ENCODE measurements at places on chromosomes 4 and X.

GRCh38 chrX:17836830-17837229 is 24.3 kb downstream of the RAI2 start:
- no peak for DNase-seq

- DNase-seq = no peak
Measured at GRCh38 chr4:654871-655463, 19.1 kb downstream of the ATP5ME start.

DNA sequence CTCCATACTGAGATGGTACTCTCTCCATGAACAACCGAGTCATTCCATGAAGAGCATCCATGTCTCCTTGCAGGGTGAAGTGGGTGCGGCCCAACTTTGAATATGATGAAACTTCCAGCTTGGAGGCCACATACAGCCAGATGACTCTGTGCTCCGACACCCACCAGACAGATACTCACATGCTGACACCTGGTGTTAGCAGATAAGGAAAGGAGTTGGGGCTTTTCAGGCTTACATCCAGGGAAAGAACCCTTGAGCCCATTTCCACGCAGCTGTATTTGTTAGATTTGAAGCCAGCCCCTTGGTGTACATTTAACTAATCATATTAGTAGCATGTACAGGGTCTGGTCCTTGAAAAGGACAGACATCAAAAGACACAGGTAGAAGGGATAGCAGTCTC is 62.1 kb upstream of the PRRG3 start:
- DNase-seq = no peak

- DNase-seq = no peak
Measured at GRCh38 chrX:148811236-148811635, 310.8 kb downstream of the AFF2 start.

DNA sequence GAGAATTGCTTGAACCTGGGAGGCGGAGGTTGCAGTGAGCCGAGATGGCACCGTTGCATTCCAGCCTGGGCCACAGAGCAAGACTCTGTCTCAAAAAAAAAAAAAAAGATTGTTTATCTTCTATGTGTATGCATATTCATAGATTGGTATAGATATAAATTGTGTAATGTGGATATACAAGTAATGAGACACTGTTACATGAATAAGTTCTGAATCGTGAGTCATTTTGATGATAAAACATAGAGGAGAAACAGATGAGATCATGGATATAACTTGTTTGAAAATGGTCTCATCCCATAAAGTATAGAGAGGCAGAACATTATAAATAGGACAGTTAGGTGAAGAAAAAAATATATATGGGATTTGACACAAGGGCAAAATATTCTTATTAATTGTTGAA is 628.0 kb downstream of the IL1RAPL1 start:
- DNase-seq = no peak

GRCh38 chr4:17567271-17567670 is 9.7 kb upstream of the LAP3 start:
- no peak for DNase-seq

GRCh38 chr4:43458293-43458692 is 565.8 kb downstream of the GRXCR1 start:
- DNase-seq = no peak

- no peak for DNase-seq
Measured at GRCh38 chrX:133337250-133337649, 78.0 kb downstream of the GPC4 start.

DNA sequence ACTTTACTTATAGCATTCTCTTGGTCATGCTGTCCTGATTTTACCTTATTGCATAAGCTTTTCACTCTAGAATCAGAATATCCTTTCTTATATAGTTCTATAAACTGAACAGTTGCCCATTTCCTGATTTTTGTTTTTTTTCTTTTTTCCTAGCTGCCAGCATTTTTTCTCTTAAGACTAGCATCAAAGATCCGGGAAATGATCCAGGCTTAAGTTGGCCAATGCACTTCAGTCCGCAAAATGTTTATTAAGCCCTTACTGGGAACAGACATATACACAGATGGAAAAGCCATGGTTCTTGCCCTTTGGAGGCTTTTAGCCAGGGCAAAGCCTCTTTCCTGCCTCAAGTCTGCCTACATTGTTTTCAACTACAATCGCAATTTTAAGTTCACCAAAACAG is 10.1 kb upstream of the BMP2K start:
- DNase-seq = no peak

GRCh38 chr4:45284400-45285085 is 558.2 kb upstream of the GNPDA2 start:
- no peak for DNase-seq

DNA sequence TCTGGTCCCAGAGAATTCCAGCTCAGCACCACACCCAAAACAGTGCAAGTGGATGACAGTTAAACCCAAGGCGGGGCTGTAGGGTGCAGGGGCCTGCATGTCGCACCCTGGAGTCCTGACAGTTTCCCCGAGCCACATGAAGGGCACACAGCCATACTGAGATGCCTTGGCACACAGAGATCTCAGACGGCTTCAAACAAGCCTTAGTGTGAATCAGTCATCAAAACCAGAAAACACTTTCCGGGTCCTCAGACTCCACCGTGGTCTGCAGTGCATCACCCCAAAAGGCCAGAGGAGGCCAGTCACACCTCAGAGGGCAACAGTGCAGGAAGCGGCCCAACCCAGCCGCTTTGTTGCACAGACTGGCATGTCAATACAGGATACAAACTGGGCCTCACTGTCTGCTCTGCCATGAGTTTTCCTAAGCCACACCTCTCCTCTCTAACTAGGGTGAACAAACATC is 64.6 kb upstream of the ENPP6 start:
- no peak for DNase-seq

DNA sequence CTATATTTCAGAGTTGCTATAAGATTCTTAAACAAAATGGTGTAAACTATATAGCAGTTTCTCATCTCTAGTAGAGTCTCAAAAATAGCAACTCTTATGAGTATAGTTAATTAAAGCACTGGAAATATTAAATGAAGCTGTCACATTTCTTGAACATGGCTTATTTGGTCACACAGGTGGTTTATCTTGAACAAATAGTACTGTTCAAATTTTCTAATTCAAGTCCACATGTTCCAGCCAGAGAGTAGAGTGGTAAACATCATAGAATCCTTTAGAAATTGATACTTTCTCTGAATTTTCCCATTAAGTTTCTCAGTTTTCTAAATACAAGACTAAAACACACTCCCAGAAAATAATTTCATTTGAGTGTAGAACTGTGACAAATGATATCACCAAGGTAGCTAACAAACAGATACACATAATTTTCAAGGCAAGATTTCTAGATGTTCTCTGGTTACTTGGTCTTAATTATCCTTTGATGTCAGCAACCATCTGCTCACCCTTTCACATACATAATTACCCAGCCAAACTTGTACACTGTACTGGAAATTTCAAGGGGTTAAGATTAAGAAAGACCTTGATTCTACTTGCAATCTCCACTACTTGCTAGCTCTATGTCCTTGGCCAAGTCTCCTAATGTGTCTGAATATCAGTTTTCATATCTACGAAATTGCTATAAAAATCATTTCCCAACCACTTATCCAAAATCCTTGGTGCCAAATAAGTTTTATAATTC is 24.3 kb upstream of the PAK3 start:
- DNase-seq = no peak

DNA sequence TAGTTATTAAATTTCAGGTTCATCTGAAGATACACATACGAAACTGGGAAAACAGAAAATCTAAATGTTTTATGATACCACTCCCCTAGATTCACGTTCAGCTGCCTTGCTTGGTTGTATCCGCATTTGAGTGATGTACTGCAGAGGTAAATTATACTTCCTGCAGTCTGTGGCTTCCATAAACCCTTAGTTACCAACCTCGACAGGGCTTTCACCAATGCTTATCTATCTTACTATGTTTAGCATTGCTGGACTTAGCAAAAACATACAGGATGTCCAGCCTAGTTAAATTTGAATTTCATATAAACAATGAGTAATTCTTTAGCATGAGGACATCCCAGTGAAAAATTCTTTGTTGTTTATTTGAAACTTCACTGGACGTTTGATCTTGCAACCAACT is 108.8 kb downstream of the TMA16 start:
- DNase-seq = no peak

DNA sequence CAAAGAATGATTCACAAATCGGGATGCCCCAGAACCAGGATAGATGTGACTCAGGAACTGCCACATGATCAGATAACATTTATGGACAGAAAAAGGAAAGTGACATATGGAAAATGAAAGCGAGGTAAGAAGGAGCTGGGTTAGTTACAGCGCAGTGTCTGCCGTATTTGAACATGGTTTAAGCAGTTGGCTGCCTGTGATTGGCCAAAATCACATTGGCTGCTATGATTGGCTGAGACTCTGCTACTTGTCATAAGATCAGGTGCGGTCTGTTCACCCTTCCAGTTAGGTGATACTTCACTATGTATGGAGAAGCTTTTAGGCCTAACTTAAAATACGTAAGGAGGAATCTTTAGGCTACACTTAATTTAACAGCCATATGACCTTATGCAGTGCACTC is 322.7 kb upstream of the HAND2 start:
- DNase-seq = no peak

GRCh38 chrX:23789386-23790154 is 6.6 kb downstream of the SAT1 start:
- no peak for DNase-seq

- no peak for DNase-seq
Measured at GRCh38 chr4:76365636-76366035, 55.3 kb downstream of the CCDC158 start.

DNA sequence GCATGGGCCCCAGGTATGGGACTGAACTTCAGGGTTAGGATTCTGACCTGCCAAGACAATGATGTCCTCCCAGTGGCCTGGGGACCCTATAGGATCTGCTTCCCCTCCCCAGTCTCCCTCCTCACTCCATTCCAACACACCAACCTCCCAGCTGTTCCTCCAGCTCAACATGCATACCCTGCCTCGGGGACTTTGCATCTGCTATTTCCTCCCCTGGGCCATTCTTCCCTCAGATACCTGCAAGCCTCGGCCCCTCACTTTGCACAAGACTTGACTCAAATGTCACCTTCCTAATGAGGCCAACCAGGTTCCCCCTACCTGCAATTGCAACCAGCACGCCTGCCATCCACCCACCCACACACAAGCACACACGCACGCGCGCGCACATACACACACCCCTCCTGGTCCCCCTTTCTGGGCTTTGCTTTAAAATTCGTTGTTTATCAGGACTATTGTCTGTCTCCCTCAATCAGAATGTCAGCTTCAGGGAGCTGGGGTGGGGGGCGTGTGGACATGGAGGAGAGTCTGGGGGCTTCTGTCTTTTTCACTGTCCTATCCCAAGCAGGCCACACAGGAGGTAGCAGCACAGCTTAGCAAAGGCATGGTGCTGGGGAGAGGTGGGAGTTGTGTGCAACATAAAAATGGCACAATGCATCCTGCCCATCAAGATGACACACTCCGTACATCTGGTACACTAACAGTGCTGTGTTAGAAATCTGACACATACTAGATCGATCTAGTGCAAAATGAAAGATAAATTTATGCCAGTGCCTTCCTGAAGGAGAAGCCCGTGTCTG is 20.6 kb upstream of the PPP2R2C start:
- DNase-seq = no peak

- DNase-seq = no peak
Measured at GRCh38 chr4:24730256-24731001, 64.9 kb upstream of the SOD3 start.

DNA sequence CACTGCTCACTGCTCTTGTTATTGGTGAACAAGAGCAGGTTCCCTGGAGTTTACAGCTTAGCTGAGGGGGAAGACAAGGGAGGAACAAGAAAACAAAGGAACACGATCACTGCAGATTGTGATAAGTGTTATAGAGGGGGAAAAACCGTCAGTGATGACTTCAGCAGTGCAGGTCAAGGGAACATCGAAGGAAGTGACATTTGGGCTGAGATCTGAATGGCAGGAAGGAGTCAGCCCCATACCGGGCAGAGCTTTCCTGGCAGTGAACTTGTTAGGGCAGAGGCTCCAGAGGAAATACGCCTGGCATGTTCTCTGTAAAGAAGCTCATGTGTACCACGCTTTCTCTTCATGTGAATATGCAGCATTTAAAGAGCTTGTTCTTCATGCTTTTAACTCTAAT is 78.1 kb downstream of the LDB2 start:
- no peak for DNase-seq

GRCh38 chr4:1012034-1012739 is 761 bp downstream of the FGFRL1 start:
- no peak for DNase-seq

- DNase-seq = no peak
Measured at GRCh38 chr4:163171590-163171989, 4.9 kb upstream of the NAF1 start.

DNA sequence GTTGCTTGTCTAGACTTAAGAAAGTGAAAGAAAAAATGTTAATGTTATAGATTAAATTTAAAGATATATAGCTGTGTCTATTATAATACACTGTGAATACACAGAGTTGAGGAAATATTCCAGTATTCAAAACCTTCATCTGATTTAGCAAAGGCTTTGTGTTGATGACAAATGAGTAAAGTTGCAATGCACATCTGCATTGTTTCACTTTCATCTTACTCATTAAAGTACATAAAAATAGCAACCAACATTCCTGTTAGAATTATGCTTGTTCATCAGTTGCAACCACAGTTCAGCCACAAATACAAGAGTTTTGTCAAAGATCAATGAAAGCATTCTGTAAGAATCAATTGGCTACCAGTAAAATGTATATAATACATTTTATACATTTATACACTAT is 346.4 kb upstream of the SLC7A11 start:
- no peak for DNase-seq

- DNase-seq = no peak
Measured at GRCh38 chr4:122764821-122765215, 32.3 kb downstream of the BBS12 start.

DNA sequence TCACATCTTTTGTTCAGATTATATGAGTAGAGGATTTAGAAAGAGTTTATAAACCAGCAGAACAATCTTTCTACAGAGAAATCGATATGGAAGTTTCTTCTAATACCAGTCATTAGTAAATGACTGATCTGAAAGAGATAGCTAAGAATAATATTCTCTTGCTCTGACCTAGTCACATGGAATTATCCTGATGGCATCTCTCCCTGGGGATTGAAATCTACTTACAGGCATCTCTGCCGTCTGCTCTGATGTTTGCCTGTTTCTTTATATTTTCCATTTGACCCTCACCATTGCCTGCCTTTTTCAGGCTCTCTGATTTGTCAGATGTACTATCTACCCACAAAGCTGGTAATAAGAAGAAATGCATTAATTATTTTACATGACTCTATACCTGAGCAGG is 1157.3 kb downstream of the PCDH7 start:
- DNase-seq = no peak

DNA sequence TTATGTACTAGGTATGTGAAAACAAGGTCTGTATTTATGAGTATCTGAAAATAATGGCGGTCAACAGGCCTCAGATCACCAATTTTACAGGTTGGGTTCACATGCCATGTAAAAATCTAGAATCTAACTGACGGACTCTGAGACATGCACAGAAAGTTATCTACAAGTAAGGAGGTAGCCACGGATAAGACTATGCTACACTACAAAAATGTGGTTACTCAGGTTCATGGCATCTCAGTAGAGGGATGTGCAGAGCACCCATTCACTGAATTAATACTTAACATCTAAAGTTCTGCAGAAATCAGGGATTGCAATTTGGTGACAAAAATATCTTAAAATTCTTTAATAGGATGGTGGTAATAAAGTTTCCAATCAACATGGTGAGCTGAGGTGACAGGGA is 155.9 kb downstream of the APBB2 start:
- no peak for DNase-seq
